ENCODE measurements at places on chromosomes 3 and 15.

DNA sequence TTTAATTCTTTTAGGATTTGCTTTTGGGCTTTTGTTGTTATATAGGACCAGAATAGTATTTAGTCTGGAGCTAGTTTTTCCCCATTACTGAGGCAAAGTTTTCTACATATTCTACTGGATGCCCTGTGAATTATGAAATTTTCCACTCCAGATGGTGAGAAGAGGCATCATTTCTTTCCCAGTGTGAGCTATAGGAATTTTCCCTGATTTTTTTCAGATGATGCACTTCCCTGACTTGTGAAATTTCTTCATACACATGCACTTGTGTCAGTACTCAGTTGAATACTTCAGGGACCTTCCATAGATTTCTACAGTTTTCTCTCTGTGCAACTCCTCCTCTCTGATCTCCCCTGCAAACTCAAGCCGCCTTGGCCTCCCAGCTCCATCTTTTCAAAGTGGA lies 73.7 kb upstream of the SLCO2A1 start:
- DNase-seq: no peak

GRCh38 chr3:4834403-4834866 lies 144.8 kb upstream of the BHLHE40 start:
- no peak for DNase-seq

- no peak for DNase-seq
Measured at GRCh38 chr3:138775254-138775595, 59.5 kb downstream of the PIK3CB start.

DNA sequence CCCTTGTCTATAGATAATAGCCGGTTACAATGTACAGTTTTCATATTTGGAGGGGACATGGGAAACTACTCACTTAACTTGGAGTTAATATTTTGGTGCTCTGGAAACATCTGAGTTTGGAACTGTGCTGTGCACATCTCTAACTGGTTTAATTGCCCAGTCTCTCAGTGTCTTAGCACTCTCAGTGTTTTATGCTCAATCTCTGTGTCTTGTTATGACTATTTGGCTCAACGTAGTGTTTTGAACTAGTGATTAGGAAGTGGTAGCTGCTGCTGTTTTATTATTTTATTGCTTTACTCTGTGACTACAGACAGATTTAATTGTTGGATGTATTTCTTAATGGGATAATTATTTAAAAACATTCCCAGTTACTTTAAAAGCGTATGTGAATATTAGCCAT lies 17.0 kb downstream of the FNDC3B start:
- no peak for DNase-seq

DNA sequence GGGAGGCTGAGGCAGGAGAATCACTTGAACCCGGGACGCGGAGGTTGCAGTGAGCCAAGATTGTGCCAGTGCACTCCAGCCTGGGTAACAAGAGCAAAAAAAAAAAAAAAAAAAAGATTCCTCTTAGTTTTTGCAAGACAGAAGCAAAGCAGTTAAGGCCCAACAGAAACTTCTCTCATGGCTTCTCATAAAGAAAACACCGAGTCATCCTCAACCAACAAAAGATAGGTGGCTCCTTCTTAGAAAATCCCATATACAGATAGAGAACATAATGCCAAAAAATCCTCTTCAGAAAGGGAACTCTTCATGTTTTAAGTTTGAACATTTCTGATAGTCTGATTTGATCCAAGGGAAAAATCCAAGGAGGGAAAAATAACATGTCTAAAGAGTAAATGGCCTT lies 12.5 kb upstream of the SKIL start:
- DNase-seq: no peak

DNA sequence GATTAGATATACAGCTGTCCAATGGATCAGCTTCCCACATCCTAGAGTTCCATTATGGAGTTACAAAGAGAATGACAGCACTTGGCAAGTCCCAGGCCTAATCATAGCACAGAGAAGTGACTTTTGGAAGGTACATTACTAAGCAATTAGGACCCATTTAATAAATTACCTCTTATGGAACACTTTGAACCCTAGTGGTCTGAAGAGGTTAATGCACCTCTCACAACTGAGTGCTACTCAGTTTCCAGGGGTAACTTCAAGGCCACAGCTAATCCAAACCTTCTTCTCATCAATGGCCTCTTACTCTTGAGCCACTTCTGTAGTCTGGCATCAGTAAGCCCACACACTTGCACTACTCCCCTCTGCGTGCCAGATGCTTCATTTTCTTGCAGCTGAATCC lies 34.9 kb upstream of the MEIS2 start:
- no peak for DNase-seq

GRCh38 chr15:26525096-26525495 lies 247.8 kb downstream of the GABRB3 start:
- no peak for DNase-seq

GRCh38 chr3:54360320-54360719 lies 238.0 kb downstream of the CACNA2D3 start:
- DNase-seq: no peak

DNA sequence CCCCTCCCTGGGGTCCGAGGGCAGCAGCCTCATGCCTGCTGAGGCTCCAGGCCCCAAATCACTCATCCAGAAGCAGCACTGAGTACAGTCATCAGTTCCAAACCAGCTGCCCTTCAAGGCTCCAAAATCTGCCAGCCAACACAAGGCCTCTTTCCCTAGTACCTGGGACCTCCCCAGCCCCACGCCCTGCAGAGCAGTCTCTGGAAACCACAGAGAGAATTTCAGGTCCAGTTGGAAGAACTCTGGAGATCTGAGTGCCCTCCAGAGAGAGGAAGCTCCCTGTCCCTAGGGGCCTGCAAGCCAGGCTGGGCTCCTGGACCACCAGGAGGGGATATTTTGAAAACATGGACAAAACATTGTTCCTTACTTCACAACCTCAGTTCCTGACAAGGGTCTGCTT lies 26.2 kb downstream of the TKT start:
- DNase-seq: no peak

DNA sequence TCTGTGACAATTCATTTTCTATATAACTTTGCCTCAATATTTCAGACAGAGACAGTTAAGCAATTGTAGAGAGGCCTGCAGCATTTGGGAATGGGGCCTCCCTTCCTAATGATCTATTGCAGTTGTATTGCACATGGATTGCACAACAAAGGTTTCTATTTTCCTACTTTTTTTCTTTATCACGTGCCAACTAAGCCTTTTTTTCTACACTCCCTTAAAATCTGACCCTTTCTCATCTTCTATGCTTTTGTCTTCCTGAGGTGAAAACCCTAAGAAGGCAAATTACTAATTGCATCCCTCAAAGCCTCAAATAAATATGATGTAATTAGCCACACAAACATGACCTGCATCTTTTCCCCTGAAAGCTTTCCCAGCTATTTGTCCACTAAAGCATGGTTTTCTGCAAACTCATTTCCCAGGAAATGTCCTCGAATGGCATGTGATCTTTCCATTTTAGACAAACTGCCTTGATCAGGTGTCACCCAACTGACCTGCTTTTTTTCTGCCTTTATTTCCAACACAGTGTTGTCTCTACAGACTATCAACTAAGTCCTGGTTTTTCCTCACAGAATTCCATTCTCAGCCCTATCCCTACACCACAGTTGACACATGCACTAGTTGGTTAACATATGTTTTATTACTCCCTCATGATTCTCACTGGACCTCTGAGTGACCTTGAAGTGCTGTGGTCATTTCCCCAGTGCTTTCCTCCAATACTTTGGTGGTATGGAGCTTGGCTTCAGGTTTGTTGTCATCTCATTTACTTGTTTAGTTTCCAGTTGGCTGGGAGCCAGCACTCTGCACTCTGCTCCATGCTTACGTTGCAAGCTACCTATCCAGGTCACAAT lies 31.9 kb upstream of the TSC22D2 start:
- DNase-seq: no peak

DNA sequence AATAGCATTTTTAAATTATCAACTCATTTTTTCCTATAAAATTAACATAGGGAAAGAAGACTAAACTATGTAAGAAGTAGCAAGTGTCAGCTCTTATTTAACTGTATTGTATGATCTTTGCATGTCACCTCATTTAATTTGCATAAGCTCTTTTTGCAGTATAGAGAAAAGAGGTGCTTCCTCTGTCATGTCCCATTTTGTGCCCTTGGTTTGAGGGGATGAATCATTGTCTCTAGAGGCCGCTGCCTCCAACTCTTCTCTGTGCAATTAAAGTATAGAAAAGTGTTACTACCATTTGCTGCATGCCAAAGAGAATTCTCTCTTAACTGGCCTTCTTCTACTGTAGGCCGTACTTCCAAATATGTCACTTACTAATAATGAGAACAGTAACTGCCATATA lies 93.4 kb downstream of the LRRC28 start:
- DNase-seq: no peak

DNA sequence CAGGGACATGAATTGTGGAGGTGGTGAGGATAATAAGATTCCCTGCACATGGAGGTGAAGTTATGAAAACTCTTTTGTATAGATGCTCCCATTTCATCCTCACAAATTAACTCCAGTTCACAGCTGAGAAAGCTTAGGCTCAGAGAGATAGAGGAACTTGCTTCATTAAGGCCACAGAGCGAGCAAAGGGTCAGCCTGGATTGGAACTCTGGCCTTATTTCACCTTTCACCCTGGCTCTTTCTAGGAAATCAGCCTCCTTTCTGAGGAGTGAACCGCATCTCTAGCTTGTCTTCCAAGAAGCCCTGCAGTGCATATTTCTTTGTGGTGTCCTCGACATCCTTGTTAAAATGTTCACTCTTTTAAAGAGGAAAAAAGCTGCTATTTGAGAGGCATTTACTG lies 58.0 kb upstream of the SLC25A26 start:
- no peak for DNase-seq

GRCh38 chr3:30042274-30042859 lies 564.0 kb upstream of the TGFBR2 start:
- DNase-seq: no peak

DNA sequence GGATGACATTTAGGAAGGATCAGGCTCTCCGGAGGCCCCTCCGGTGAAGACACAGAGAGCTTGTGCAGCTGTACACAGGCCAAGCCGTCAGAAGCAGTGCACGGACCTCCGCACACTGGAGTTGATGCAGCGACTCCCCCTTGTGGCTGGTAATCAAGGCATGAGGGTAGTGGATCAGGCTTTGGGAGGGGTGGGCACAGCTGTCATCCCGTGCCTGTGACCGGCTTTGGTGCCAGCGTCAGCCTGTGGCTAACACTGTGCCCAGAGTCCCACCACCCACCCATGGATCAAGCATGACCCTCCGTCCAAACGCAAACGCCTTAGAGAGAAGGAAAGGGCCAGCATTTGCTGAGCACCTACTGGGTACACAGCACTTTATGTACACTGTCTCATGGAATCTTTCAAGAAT lies 8.2 kb upstream of the GRIP2 start:
- no peak for DNase-seq

DNA sequence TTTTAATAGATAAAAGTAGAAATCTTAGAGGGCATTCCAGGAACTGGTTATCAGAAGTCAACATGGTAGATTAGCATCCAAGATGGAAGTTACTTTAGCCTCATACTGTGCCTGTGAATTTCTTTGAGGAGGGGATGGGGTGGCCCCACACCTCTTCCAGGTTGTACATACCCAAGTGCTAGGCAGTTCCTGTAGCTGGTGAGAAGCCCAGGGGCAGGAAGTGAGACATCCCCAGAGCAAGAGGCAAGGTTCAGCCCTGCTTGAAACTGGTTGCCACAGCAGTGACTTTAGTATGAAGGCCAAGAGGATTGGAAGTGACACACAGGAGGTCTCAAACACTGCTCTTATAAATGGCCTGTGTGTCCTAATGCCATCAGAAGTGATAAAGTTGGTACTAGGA lies 11.9 kb downstream of the GTPBP8 start:
- no peak for DNase-seq

- DNase-seq: no peak
Measured at GRCh38 chr3:58161435-58162398, 49.1 kb downstream of the DNASE1L3 start.
